ENCODE measurements at places on chromosomes 3 and 15.
A peak's percentile ranks its signal among the peaks of the same experiment; 100 is the strongest.

DNA sequence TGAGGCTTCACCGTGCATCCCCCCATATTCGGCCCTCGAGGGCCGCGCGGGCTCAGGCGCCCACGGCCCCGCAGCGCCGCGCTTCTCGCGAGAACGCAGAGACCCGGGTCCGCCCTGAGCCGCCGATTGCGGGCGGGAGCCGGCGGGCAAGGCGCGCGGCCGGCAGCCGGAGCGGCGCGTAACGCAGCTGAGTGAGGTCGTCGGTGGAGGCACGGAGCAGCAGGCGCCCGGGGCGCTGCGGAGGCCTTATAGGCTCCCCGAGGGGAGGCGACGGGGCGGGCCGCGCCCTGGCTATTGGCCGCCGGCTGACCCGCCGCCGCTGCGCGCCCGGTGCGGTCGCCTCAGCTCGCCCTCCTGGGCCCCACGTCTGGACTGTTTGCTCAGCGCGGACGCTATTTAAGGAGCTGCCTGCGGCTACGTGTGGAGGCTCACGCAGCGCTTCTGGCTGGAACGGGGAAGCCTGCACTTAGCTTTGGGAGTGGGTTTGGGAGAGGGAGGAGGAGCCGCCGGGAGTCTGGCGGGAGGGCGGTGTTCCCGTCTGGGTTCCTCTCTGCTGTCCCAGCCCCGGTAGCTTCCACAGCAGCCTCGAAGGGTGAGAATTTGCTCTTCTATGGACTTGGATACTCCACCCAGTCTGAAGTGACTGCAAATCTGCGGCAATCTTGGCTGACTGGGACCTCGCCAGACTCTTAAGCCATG lies at the start of gene PLOD2:
PLOD2 (minus strand) TSS at position 221 of the 699 bp plus-strand sequence; CDS start at position 26, 195 bp downstream.
- no peak for DNase-seq

GRCh38 chr3:62090066-62090465 lies 283.3 kb downstream of the FEZF2 start:
- DNase-seq: no peak

GRCh38 chr3:178707311-178708031 lies 171.2 kb downstream of the KCNMB2 start:
- DNase-seq: no peak

DNA sequence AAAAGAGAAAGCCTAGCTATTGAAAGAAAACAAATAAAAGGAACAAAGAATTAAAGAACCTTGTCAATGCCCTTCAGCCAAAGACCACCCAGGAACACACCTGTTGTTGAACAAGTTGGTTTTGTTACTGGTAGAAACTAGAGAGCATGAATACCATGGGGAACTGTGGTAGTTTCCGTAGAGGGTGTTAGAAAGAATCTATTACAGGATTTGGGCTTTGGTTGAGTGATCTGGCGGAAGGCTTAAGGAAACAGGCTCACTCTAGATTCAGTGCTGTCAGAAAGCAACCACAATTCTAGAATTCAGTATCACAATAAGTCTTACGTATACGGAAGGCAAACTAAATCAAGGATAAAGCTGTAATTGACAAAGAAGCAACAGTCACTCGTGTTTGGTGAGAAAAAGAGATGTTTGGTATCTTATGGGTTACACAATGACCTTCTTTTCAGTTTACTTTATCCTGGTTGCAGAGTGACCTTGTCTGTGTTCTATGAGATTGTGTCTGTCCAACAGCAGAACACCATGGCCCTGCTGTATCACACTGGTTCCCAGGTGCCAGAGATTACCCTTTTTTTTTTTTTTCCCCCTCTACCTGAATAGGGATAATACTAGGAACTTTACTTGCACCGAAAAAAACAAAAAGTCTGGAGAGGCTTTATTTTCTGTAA lies 265.9 kb downstream of the SHQ1 start:
- no peak for DNase-seq

DNA sequence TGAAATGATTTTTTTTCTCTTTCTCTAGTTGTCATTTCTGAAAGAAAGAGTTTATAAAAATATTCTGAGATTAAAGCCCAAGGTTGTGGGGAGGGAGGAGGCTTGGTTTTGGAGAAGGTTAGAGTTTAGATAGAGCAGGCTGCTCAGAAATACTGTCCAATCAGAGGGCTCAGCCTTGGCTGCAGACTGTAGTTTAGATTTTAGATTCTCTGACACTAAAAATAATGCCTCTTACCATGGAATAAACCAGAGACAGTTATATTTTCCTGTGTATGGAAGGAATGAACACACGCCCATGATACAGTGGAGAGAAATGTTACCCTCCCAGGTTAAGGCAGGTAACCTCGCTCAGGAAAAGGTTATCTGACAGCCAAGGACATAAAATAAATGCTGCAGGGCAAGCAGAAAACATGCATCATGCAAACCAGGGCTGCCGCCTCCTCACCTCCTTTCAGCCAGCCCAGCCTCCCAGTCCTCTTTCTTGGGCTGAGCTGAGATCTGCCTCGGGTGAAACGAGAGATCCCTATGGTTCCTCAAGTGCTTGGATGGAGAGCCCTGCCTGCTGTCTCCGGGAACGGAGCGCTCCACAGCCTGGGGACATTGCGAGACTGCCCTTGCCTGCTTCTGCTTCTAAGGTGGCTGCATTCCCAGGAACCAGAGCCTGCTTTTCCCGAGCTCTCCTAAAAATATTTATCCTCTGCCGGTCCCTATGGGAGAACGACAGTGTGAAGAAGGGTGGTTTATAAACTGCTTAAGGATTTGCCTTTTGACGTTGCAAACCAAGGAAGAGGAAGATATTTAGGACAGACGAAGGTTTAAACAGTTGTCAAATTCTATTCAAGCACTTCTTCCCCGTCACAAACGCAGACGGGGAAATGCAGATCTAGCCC lies 848 bp downstream of the NCEH1 start:
- DNase-seq: no peak

DNA sequence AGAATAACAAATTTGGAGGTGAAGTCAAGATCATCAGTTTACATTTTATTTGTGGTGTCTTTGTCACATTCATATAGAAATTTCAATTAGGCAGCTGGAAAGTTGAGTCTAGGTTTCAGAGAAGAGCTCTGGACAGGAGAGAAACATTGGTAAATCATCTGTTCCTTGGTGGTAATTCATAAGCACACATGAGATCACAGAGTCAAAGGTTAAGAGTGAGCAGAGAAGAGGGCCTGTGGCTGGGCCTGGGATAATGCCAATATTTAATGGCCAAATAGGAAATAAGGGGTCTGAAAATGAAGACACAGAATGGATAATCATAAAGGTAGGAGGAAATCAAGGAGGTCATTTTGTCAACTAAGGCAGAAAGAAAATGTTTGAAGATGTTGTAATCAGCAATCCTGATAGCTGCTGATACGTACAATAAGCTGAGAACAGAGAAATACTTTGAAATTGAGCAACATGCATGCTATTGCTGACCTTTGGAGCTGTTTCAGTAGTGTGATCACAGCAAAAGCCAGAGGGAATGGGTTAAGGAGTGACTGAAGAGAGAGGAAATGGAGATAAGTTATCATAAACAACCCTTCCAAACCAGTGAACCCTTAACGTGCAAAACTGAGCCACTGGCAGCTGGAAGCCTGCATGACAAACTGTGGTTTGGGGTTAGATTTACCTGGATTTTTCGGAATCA lies 692.8 kb downstream of the AGBL1 start:
- no peak for DNase-seq

DNA sequence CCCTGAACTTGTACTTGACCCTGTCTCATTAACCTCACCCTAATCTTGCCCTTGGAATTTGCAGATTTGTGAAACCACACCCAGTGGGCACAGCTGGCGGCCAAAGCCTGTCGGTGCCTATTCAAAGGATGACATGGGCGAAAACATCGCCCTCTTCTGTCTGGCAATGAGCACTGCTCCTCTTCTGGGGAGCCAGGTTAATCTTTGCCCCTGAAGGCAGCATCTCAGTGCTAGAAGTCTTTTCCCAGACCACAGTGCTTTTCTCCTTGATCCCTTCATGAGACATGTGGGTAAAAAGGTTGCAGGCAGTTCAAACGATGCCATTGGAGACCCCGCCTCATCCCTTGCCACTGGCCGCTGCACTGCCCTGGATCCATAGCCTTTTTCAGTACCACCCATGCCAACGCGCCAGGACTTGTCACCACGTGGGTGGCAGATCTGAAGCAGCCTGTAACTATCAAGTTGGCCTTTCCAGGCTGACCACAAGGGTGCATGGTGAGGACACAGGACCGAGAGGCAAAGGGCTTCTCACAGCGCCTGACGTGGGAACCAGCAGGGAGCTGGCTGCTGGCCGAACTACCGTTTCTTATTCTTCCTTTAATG lies 6.5 kb upstream of the DNASE1L3 start:
- peak; percentile 57 for DNase-seq

- no peak for DNase-seq
Measured at GRCh38 chr3:164418414-164418813, 659.9 kb downstream of the SI start.

- DNase-seq: peak; percentile 39
Measured at GRCh38 chr3:126752303-126753190, 48.5 kb downstream of the CHCHD6 start.

DNA sequence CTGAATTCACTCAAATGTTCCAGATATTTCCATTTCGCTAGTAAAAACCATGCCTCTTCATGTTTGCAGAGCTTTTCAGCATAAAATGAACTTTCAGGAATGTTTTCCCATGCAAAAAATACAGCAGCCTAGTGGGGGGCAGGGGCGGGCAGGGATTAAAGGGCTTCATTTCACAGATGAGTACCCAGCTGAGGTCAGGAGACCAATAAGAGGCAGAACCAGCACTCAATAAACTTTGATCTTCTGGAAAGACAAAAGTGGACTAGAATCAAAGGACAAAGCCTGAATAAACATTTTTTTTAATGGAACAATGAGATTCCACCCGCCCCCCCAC lies 8.0 kb downstream of the KLHL25 start:
- DNase-seq: no peak

GRCh38 chr3:58659051-58659675 lies 7.4 kb downstream of the FAM3D start:
- no peak for DNase-seq

DNA sequence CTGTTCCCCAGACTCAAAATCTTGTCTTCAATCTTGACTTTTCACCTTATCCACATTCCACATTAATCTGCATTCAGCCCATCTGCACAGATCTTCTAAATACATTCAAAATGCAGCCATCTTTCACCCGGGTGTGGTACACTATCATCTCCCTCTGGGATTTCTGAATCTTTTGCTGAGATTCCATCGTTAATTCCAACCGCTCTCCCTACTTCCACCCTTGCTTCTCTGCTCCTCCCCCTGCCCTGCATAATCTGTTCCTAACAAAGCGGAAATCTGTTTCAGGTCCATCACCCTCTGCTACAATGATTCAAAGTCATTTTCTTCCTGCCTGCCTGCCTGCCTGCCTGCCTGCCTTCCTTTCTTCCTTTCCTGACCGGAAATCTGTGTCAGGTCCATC lies 7.9 kb upstream of the GOLGA8B start:
- DNase-seq: no peak

- DNase-seq: no peak
Measured at GRCh38 chr15:52765785-52766184, 24.4 kb downstream of the ONECUT1 start.

- no peak for DNase-seq
Measured at GRCh38 chr3:99895131-99895696, 77.6 kb downstream of the CMSS1 start.

GRCh38 chr3:39327746-39328349 lies 1.7 kb upstream of the CCR8 start:
- no peak for DNase-seq

DNA sequence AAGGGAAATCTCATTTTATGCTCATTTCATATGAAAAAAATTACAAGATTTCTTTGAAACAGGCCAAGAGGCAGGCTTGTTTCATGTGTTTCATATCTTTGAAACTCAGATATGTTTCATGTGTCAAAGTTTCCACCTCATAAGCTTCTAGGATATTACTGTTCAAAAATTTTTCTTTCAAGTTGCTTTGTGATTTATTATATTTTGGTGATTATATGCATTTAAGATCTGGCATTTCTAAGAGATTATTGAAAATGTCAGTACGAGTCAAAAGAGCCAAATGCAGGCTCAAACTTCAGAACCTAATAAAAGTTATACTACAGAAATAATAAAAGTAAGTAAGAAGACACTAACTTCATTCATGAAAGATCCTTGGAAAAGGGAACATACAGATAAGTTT lies 590.1 kb downstream of the UNC13C start:
- DNase-seq: no peak

DNA sequence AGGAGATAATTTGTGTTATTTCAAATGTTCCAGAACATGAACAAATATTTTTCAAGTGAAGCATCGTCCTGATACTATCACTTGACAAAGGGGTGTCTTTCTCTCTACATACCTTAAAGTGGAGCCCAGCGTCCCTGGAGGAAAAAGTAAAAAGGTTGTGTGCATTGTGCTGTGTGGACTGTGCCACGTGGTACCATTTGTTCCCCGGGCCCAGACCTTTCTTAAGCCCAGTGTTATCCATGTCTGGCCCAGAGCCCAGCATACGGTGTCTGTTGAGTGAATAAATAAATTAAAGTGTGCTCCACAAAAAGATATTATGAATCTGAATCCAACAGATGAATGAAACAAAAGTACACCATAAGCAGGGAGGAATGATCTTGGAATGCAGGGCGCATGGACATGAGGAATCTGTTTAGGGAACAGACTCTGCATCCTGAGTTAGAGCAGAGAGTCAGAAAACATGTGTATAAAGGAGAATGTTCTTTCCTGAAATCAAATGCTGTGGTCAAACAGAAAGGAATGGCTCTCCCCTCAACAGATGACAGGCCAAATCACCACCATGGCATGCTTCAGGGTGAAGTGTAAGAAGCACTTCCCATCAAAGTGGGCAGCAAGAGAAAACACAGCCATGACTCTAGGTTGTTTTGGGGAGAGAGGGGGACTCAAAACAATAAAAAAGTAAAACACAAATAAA lies 8.1 kb upstream of the PRSS50 start:
- DNase-seq: no peak

GRCh38 chr15:73784291-73784690 lies 31.1 kb upstream of the INSYN1 start:
- DNase-seq: no peak

DNA sequence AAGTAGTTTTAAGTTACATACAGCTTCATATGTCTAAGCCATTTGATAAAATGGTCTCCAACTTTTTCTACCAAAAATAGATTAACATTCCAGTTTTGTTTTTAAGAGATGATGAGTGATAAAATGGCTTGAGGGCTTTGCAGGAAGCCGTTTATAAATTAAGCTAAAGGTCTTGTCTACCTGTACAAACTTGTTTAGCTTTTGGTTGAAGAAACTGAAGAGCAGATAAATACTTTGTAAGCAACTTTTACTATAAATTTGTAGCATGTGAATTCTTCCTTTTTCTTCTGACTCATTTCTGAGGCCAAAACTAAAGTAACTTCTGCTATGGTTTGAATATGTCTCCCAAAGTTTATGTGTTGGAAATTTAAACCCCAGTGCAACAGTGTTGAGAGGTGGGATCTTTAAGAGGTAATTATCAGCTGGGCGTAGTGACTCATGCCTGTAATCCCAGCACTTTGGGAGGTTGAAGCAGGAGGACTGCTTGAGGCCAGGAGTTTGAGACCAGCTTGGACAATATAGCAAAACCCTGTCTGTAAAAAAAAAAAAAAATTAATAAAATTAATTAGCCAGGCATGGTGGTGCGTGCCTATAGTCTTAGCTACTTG lies 8.2 kb upstream of the NEDD4 start:
- no peak for DNase-seq

- no peak for DNase-seq
Measured at GRCh38 chr15:63856711-63857460, 23.1 kb upstream of the HERC1 start.

- DNase-seq: no peak
Measured at GRCh38 chr3:169218314-169218983, 445.1 kb downstream of the MECOM start.

- DNase-seq: no peak
Measured at GRCh38 chr3:80192936-80193335, 425.1 kb upstream of the ROBO1 start.
